ENCODE measurements at places on chromosomes 11 and 22.

GRCh38 chr11:48081151-48082010, 101.0 kb downstream of the PTPRJ start:
- peak; percentile 74 for DNase-seq

DNA sequence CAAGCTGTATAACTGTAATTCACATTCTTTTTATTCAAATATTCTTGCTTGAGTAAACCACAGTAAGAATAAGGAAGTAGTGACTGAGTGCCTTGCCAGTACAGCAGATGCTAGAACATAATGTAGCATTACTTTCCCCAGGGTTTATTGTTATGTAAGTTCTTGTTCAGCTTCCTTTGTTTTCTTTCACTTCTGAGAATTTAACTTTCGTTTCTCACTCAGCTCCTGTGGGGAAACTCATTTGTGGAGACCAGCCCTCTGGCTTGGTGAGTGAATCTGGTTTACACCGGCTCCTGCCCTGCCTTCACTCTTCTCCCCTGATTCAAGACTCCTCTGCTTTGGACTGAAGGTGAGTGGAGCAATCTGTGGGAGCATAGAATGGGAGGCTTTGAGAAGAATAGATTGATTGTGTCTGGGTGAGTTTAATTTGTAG, at the start of gene TRIM22:
Gene TRIM22, plus strand, starts transcription at position 240 of the 433 bp plus-strand sequence. CDS start 6,443 bp downstream, outside the sequence.
- no peak for DNase-seq

DNA sequence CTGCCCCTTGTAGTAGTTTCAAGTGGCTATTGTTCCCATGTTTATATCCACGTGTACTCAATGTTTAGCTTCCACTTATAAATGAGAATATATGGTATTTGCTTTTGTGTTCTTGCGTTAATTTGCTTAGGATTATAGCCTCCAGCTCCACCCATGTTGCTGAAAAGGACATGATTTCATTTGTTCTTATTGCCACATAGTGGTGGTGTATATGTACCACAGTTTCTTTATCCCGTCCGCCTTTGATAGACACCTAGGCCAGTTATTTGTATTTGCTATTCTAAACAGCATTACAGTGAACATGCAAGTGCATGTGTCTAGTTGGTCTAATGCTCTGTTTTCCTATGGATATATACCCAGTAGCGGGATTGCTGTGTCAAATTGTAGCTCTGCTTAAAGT, 6.8 kb downstream of the OR51B2 start:
- no peak for DNase-seq

- DNase-seq = no peak
These were observed 21.2 kb downstream of the PTPRJ start for GRCh38 chr11:48001438-48002021.

- DNase-seq = no peak
These were observed 732 bp upstream of the PC start for GRCh38 chr11:66958956-66959274.

GRCh38 chr11:98616098-98616655, 404.6 kb upstream of the CNTN5 start:
- no peak for DNase-seq

GRCh38 chr22:44550711-44551491, 52.9 kb upstream of the RTL6 start:
- DNase-seq = no peak

DNA sequence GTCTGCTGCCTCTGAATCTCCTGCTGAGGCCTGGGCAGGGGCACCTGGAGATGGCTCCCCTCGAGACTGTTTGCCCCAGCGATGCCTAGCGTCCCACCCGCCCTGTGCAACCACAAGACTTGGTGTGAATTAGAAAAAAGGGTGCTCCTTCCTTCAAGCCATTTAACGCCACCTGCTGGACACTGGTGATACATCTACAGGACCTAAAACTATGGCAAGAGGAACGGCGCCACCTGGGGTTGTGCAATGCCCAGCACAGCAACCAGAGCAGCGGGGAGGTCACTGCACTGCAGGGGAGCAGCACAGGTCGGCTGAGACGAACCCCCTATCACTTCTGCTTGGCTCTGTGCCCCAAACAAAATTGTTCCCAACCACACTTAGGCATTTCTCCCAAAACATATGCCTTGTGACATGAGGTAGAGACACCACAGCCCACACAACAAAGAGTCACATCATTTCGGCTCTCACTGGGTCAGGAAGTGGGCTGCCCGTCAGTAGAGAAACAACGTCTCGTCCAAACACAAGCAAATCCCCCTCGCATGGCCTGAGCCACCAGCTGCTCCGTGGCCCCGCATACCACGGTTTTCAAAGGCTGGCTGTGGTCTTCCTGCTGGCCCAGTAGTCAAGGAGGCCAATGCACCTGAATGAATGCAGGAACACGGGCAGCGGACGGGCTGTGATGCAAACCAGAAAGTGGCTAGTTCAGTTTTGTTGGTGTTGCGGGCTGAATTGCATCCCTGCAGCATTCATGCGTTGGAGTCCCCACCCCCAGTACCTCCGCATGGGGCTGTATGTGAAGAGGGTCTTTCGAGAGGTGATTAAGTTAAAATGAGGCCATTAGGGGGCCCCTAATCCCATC, 171.9 kb downstream of the SHANK2 start:
- DNase-seq = peak; percentile 32

DNA sequence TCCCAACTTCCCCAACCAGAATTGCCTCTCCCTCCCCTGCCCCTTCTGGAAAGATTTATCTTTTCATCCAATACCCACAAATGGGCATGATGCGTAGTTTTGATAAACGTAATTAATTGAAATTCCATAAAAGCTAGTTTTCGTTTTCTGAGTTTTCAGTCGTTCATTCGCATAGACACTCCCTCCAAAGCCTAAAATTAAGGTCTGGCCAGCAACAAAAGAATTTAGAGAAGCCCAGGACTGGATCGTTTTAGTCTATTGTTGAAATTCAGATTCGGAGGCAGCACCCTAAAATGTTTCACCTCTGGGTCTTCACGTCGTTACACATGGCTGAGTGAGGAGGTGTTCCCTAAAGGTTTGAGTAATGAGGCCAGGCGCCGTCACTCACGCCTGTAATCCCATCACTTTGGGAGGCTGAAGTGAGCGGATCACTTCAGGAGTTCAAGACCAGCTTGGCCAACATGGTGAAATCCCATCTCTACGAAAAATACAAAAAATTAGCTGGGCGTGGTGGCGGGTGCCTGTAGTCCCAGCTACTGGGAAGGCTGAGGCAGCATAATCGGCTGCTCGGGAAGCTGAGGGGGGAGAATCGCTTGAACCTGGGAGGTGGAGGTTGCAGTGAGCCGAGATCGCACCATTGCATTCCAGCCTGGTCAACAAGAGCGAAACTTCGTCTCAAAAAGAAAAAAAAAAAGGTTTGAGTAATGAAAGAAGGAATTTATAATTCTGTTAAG, 589 bp upstream of the NDUFC2 start:
- no peak for DNase-seq

DNA sequence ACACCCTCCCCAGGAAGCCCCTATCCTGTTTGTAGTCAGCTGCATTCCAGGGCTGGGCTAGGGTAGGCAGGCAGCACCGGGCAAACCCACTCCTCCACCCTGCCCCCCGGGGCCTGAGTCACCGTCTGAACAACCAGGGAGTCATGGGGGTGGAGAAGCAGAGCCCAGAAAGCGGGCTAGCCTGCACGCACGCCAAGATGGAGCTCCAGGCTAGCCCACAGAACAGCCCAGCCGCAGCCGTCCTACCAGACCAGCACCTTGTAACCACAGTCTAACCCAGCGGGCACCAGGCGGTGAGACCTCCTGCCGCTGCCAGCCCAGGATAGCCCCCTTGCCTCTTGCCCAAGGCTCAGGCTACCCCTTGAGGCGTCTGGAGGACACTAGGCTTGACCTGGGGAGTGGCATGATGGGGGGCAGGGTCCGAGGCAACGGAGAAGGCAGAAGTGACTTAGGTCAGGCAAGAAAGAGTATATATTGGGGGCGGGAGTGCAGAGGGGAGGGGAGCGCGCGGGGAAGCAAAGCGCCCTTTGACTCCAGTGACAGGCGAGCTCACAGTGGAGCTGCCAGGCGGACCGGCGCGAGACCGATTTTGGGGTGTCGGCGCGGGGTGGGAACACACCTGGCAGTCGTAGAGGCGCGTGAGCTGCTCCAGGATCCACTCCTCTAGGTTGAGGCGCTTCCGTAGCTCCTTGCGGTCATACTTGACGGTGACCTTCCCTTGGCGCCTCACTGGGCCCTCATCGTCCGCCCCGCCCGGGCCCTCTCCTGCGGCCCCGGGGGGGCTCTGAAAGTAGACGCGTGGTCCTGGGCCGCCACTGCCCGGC, 734 bp downstream of the PPP1R14B start:
- DNase-seq = no peak

DNA sequence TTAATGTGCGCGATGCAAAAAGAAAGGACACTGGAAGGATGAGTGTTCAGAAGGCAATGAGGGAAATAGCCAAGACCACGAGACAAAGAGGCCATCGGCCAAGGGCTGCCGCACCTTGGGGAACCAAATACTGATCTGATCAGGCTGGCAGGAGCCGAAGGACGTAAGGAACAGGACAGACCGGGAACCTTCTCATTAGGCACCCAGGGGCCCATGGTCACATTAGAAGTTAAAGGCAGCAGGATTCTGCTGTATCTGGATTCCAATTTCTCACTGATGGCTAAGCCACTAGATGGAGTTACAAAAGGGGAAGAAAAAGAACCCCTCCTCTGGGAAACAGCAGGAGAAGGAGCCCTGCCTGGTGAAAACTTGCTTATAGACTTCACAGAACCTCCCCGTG, 28.8 kb upstream of the CPT1A start:
- DNase-seq = no peak

GRCh38 chr11:107591378-107592230, 657 bp downstream of the ELMOD1 start:
- peak; percentile 10 for DNase-seq

DNA sequence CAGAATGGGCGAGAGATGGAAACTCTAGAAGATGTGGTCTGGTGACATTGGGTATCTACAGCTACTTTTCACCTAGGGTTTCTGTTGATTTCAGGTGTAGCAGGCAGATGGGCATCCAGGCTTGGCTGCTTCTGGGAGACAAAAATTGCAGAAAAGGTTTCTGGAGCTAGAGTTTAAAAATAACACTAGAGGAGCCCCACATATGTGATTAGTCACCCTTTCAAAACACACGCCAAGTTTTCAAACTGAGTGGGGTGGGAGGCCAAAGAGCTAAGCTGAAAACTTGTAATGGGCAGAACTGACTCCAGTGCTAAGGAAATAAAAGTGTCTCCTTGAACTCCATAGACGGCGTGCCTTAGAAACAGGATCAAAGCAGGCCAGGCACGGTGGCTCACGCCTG, 80.8 kb downstream of the GRK3 start:
- DNase-seq = no peak

- DNase-seq = no peak
These were observed 472.9 kb downstream of the DLG2 start for GRCh38 chr11:85154294-85154693.

DNA sequence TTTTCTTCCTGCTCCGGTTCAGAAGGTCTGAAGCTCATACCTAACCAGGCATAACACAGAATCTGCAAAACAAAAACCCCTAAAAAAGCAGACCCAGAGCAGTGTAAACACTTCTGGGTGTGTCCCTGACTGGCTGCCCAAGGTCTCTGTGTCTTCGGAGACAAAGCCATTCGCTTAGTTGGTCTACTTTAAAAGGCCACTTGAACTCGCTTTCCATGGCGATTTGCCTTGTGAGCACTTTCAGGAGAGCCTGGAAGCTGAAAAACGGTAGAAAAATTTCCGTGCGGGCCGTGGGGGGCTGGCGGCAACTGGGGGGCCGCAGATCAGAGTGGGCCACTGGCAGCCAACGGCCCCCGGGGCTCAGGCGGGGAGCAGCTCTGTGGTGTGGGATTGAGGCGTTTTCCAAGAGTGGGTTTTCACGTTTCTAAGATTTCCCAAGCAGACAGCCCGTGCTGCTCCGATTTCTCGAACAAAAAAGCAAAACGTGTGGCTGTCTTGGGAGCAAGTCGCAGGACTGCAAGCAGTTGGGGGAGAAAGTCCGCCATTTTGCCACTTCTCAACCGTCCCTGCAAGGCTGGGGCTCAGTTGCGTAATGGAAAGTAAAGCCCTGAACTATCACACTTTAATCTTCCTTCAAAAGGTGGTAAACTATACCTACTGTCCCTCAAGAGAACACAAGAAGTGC, 661 bp upstream of the MALAT1 start:
- no peak for DNase-seq

GRCh38 chr22:38196791-38197419, 4.9 kb upstream of the MAFF start:
- no peak for DNase-seq

DNA sequence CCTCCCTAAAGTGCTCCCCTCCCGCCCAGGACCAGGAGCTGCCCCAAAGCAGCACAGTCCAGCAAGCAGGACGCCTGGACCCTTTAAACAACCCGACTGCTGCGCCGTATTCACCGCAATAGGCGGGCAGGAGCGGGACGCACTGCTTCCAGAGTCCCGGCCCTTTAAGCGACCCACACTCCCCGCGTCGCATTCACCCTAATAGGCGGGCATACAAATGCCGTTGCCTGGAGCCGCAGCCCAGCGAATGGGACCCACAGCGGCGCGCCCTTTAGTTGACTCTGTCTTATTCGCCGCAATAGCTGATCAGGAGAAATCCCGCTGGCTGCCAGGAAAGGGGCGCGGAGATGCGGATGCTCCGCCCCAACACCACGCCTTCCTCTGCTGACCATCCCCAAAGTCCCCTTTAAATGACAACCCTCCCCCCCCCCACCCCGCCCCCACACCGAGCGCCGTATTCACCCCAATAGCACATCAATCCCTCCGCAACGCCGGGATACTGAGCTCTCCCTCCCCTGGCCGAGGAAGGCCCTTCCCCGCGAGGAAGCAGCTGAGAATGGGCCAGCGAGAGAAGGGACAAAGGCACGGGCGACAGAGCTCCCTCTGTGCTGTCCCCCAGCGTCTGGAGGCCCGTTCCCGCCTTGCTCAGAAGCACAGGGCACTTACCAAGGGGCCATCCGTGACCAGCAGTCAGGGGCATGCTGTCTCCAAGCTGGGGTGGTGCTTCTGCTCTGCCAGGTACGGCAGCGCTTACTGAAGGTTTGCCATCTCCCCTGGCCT, 4.7 kb downstream of the OSBPL5 start:
- peak; percentile 93 for DNase-seq

DNA sequence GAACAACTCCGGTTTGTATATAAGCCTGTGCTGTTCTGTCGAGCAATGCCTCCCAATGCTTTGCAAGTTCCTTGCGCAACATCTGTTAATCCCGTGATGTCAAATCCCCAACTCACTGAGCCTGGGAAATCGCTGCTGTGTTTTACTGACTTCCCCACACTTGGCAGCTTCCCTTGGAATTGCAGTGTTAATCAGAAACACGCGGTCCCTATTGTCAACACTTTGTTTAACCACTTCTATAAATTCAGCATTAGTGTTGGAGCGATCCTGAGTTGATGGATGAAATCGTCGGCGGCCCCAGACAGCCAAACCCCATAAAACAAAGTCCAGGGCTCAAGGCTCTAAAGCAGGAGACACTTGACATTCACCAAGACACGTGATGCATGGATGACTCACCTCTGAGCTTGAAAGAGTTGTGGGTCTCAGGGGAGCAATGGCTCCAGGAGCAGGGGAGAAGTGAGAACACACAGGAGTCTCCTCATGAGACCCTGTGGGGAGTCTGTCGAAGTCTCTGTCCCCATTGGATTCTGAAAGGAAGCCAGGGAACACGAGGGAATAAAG, 555.3 kb downstream of the MIAT start:
- DNase-seq = no peak
